8988T (cell line): ENCODE measurements at places on chromosomes 12 and 14.

DNA sequence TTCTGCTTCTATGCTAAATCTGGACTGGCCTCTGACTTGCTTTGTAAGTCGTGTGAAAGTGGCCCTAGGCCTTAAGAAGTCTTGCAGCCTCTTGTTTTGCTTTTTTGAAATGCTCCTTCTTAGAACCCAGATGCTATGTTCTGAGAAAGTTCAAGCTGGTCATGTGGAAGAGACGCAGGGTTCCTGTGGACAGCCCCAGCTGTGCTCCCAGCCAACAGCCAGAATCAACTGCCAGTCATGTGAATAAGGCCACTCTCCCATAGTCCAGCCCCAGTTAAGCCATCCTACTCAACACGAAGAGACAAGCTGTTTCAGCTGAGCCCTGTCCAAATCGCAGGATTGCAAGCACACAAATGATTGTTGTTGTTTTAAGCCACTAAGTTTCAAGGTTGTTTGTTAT is 37.3 kb upstream of the TBPL2 start:
- DNase-seq, result no peak

GRCh38 chr14:57831981-57832380 is 33.9 kb downstream of the SLC35F4 start:
- DNase-seq, result no peak

- no peak for DNase-seq
Observed at GRCh38 chr12:99861731-99862130, 123.0 kb downstream of the ANKS1B start.

- DNase-seq, result no peak
Observed at GRCh38 chr12:120196363-120196762, 1.8 kb upstream of the GCN1 start.

- no peak for DNase-seq
Observed at GRCh38 chr14:103544388-103545218, 15.6 kb downstream of the TRMT61A start.

- DNase-seq, result no peak
Observed at GRCh38 chr12:129558036-129558435, 345.8 kb downstream of the TMEM132D start.
